ENCODE measurements at places on chromosomes 7 and 10.

DNA sequence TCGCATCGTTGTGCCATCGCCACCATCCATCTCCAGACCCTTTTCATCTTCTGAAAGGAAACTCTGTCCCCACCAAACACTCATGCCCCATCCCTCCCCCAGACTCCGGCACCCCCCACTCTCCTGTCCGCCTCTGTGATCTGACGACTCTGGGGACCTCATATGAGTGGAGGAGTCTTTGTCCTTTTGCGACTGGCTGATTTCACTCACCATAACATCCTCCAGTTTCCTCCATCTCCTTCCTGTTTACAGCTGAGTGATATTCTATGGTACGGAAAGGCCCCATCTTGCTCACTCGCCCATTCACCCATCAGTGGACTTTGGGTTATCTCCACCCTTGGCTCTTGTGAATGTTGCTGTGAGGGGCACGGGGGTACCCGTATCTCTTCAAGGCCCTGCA lies 11.8 kb upstream of the INSIG1 start:
- no peak for DNase-seq

DNA sequence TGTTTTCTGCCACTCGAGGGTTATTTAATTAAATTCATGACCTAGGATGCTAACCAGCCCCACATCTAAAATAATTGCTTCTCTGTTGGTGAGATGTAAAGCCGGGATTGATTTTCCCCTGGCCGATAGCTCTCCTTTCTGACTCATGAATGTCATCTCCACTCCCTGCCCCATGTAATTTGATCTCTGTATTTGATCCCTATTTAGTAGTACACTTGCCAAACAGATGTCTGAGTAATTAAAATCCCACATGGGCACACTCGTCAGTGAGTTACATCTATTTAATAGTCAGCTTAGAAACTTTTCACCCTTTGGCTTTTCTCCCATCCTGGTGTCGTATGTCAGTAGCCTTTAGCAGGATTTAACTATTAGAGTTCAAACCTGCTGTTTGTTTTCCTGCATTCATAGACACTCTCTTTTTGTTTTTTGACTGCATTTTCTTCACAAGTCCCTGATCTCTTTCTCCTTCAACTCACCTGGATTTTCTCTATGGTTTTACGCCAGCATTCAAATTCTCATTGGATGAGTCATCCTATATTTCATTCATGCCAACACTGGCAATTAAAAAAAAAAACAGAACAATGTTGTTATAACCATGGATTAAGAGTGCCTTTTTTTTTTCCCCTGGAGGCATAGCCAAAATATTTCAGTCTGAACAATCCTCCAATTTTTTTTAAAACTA lies 82.7 kb downstream of the SPAG6 start:
- no peak for DNase-seq

GRCh38 chr7:78002021-78002420 lies 203.4 kb downstream of the PHTF2 start:
- no peak for DNase-seq

- no peak for DNase-seq
Measured at GRCh38 chr7:17369691-17370426, 71.4 kb downstream of the AHR start.

GRCh38 chr10:20596911-20597310 lies 300.2 kb downstream of the NEBL start:
- no peak for DNase-seq

GRCh38 chr10:71641986-71642385 lies 77.6 kb downstream of the C10orf105 start:
- no peak for DNase-seq

GRCh38 chr7:92226981-92227380 lies 18.7 kb downstream of the KRIT1 start:
- DNase-seq, result no peak

DNA sequence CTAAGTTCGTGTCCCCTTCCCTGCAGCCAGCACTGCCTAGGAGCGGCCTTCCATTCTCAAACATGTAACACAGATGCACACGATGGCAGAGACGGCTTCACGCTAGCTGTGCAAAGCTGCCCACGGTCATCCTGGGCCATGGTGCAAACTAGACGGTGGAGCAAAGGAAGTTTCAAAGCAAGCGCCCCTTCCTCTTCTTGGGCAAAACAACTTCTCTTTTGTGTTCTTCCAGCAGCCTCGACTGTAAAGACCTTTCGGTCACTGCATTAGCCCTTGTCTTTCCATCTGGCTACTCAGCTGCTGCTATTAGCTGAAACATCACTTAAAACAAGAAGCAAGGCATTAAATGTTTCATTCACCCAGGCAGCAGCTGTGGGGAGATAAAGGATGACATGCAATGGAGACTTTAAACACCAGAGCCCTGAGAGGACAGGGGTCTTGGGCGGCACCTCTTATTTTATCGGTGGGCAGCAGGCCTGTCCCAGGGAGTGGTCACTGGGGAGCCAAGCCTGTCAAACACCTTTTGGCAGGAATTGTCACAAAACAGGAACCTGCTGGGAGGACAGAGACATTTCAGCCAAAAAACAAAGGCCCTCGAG lies 214.8 kb downstream of the KLF6 start:
- DNase-seq, result no peak

DNA sequence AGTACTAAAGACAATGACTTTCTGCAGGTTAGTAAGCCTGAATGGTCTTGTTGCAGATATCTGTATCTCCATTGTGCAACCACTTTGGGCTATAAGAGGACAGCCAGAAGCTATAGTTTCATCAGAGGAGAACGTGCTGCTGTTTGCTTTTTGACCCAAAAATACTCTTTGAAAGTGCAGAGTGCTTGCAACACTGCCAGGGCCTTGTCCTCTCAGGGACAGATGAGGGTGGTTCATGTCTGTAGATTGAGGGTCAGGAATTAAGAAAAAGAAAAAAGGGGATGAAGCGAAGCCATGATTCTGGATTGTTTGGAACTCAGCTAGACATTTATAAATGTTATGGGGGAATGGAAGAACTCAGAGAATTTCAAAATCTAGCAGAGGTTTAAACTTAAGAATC lies 212.5 kb downstream of the SEC23IP start:
- DNase-seq, result no peak

DNA sequence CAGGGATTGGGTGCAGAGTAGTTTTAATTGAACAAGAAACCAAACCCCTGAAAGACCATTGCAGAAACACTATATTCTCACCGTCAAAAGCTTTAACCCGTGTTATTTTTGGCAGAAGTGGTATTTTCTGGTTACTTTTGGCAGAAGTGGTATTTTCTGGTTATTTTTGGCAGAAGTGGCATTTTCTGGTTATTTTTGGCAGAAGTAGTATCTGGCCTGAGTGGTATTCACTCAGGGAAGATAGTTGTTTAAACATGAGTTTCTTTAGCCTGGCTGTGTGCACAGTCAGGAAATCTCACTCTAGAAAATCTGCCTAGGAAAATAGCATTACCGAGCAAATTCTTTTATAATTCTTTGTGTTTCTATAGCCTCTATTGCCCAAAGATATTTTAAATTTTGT lies 322.7 kb downstream of the GFRA1 start:
- DNase-seq, result no peak

All from stimulated activated CD8-positive, alpha-beta memory T cell treated with anti-CD3 and anti-CD28 coated beads, Interleukin-7, amount 100 ng/mL, for 24 hours (primary cell).